ENCODE measurements at places on chromosomes 12 and 14. TPM values are rescaled to one million over a fixed set of nuclear protein-coding genes. Genes with fewer than 3 reads are reported as not detected.

KRT7 gene
- total RNA-seq, result 0.78 TPM

TARBP2 gene
- total RNA-seq, result 53.4 TPM

ASPG gene
- not detected for total RNA-seq

MLXIP gene
- total RNA-seq, result 19.5 TPM

TAS2R9 gene
- total RNA-seq, result not detected

IPO8 gene
- 35.6 TPM for total RNA-seq

TDRD9 gene
- 0.73 TPM for total RNA-seq

SERPINA3 gene
- 0.20 TPM for total RNA-seq

EPYC gene
- not detected for total RNA-seq

ERP29 gene
- 41.9 TPM for total RNA-seq

KRT6C gene
- total RNA-seq, result not detected

ANO2 gene
- not detected for total RNA-seq

SLC5A8 gene
- total RNA-seq, result not detected

CMA1 gene
- not detected for total RNA-seq

RNASE2 gene
- not detected for total RNA-seq

RIMBP2 gene
- total RNA-seq, result not detected

EID3 gene
- 8.1 TPM for total RNA-seq

CABP1 gene
- 0.37 TPM for total RNA-seq

KCNH3 gene
- under 0.01 TPM for total RNA-seq

SLC6A12 gene
- not detected for total RNA-seq

CFAP54 gene
- 1.4 TPM for total RNA-seq

TSPAN11 gene
- total RNA-seq, result 0.20 TPM

PMCH gene
- total RNA-seq, result not detected

ESRRB gene
- total RNA-seq, result not detected

SMCO2 gene
- not detected for total RNA-seq

IL22 gene
- not detected for total RNA-seq

GALNT16 gene
- total RNA-seq, result 2.3 TPM

KIF26A gene
- total RNA-seq, result under 0.01 TPM

KLRF1 gene
- under 0.01 TPM for total RNA-seq

RNU7-1 gene
- not detected for total RNA-seq

HOMEZ gene
- total RNA-seq, result 7.7 TPM

PRKD1 gene
- total RNA-seq, result 19.8 TPM

FAM222A gene
- total RNA-seq, result under 0.01 TPM

FAM90A1 gene
- total RNA-seq, result 0.20 TPM

CLMN gene
- 6.6 TPM for total RNA-seq

LTBP2 gene
- 40.1 TPM for total RNA-seq

KRT1 gene
- not detected for total RNA-seq

RNASE7 gene
- not detected for total RNA-seq

LRP6 gene
- 35.0 TPM for total RNA-seq

SIRT4 gene
- total RNA-seq, result 0.73 TPM

CEBPE gene
- total RNA-seq, result not detected

IFNG-AS1 gene
- not detected for total RNA-seq

AKAP3 gene
- total RNA-seq, result 1.1 TPM

SMIM41 gene
- 0.20 TPM for total RNA-seq

LRP1-AS gene
- not detected for total RNA-seq

CDH24 gene
- total RNA-seq, result 3.3 TPM

C3AR1 gene
- total RNA-seq, result under 0.01 TPM

FOXN4 gene
- not detected for total RNA-seq

KSR2 gene
- total RNA-seq, result under 0.01 TPM

DENND5B gene
- 8.8 TPM for total RNA-seq

MFAP5 gene
- total RNA-seq, result 5.3 TPM

TTC8 gene
- total RNA-seq, result 20.5 TPM

All from subcutaneous preadipocyte (primary cell).